NCI-H1694 (cell line): ENCODE measurements at places on chromosomes 12 and 14.

- no peak for DNase-seq
Observed at GRCh38 chr14:53532853-53533252, 379.7 kb upstream of the DDHD1 start.

- no peak for DNase-seq
Observed at GRCh38 chr12:20701106-20701505, 6.0 kb downstream of the SLCO1C1 start.

DNA sequence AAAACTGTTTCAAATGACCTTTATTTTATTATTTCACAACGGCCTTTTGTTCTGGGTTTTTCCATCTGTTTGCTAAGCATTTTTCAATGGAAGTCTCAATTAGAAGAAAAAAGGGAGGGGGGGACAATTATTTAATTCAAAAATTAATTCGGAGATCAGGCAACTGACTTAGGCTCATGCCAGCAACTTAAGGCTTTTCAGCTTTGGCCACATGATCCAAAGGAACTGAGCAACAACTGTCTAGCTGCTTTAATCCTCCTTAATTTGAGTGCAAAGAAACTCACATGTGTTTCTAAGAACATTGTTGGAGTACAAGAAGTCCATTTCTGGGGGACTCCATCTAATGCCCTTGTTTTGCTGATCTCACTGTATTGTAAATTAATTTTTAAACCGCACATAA, 188.0 kb downstream of the EXOC5 start:
- no peak for DNase-seq

DNA sequence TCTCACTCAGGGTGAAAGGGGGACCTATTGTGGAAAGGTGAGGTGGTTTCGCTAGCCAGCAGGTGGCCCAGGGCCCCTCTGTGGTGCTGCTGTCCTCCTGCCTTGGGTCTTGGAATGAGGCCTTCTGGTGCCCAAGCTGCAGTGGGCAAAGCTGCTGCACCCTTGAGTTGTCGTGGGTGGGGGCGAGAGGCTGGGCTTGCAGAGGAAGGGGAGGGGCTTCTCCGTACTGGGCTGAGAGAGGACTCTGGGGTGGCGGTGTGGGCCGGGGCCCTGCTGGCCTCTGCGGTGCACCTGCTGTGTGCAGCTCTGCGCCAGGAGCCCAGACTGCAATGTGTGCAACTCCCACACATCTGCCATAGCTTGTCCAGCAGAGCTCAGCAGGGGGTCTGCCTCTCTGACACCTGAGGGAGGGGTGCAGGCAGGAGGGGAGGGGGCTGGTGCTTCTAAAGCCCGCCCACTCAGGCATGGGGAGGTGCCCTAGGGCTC, 145.8 kb downstream of the KIF26A start:
- DNase-seq = no peak

DNA sequence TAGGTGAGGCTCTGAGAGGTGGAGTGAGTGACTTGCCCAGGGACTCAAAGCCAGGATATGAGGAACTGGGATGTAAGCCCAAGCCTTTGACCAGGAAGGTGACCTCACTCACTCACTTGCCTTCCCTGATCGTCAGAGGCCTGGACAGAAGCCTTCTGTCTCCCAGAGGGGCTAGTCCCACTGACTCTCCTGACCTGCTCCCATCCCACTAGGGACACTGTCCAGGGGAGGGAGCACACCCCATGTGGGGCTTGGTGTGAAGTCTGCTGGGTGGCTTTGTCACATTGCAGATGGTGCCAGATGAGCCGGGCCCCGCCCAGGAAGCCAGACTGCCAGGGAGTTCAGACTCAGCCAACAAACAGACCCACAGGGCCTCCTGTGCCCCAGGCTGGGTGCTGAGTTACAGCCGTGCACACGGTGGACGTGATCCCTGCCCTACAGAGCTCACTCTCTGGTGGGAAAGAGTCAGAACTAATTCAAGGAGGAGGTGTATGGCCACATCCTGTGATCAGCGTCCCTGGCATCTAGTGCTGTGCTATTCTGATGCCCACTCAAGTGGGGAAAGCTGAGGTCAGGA, 28.3 kb downstream of the MMAB start:
- peak; percentile 75 for DNase-seq

GRCh38 chr12:31524791-31525495, 66.0 kb downstream of the DENND5B start:
- DNase-seq = no peak

DNA sequence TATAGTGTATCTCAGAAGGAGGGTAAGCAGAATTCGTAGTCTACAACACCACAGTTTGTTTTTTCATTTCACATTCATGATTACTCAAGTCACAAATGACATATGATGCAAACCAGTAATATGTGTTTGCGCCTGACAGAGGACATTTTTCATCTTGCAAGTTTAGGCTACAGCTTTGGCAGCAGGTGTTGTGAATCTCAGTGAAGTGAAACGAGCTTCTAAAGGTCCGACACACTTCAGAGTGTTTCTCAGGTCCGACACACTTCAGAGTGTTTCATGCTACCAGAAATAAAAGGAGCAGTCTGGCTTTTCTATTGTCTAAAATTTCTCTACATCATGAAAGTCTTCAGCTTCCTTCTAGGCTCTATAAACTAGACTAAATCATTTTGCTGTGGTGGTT, 22.7 kb downstream of the CLEC14A start:
- no peak for DNase-seq

DNA sequence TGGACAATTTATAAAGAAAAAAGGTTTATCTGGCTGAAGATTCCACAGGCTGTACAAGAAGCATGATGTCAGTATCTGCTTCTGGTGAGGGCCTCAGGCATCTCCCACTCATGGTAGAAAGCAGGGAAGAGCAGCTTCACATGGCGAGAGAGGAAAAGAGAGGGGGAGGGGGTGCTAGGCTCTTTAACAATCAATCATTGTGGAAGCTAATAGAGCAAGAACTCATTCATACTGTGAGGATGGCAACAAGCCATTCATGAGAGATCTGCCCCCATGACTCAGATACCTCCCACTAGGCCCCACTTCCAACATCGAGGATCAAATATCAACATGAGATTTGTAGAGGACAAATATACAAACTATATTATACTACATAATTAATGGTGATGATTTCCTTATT, 361.9 kb upstream of the FAR2 start:
- DNase-seq = no peak

DNA sequence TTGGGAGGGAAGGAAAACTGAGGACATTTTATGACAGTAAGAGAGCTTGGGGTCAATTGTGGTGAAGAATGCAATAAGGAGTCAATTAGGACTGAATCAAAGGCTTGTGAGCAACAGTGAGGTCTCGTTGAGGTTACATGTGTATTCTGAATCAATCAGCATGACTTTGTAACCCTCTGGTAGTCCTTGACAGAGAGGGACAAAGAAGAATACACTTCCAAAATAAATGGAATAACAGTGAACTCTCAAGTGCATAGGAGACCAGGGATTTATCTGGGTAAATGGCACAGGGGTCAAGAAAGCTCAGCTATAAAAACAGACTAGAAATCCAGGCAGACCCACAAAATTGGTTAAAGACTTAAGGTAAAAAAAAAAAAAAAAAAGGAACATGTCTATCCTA, 85.1 kb upstream of the NAV3 start:
- no peak for DNase-seq

DNA sequence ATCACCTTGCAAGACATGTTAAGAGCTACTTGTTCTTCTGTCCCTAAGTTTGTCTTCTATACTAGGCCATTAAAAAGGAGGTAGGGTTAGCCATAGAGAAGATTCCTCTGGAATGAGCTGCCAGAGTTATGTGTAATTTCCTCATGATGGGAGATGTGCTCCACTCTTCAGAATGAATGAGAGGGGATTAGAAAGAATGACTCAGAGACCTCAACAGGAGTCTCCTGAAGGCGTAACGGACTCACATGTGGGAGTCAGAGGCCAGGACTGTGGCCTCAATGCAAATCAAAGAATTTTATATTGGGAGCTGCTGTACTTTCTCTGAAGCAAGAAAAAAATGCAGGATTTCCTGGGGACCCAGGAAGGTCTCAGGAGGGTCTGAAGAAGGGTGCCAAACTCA, 87.8 kb upstream of the ATXN7L3B start:
- no peak for DNase-seq

- no peak for DNase-seq
Observed at GRCh38 chr12:101951002-101951670, 73.8 kb downstream of the DRAM1 start.

GRCh38 chr14:58077621-58078020, 74.4 kb downstream of the ARMH4 start:
- DNase-seq = no peak

GRCh38 chr12:80352474-80352873, 91.6 kb upstream of the PTPRQ start:
- no peak for DNase-seq

GRCh38 chr12:95473231-95473883, 595 bp upstream of the METAP2 start:
- peak; percentile 3 for DNase-seq

- no peak for DNase-seq
Observed at GRCh38 chr14:103123634-103124500, 606 bp downstream of the TNFAIP2 start.

DNA sequence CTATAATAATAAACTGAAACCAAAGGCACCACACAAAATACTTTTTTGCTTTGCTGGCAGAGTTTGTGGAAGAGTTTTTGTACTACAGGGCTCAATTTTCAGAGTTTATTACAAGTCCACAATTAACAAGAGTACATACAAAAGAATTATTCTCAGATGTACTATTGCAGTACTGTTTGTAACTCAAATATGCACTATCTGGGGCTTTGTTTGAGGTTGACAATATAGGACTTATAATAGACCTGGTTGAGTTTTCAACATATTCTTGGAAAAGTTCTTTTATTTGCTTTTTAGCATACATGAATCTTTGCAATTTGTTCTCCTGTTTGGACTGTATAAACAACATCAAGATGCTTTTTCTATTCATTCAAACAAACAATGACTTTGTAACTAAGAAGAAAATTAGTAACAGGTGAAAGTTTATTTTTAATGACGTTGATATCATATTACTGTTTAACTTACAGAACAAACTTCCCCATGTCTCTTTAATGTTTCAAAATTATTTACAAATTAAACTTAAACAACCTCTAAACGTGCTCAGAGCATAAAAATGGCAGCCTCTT, 407.4 kb upstream of the PRICKLE1 start:
- DNase-seq = no peak

GRCh38 chr12:91401190-91401589, 218.6 kb upstream of the DCN start:
- DNase-seq = no peak

DNA sequence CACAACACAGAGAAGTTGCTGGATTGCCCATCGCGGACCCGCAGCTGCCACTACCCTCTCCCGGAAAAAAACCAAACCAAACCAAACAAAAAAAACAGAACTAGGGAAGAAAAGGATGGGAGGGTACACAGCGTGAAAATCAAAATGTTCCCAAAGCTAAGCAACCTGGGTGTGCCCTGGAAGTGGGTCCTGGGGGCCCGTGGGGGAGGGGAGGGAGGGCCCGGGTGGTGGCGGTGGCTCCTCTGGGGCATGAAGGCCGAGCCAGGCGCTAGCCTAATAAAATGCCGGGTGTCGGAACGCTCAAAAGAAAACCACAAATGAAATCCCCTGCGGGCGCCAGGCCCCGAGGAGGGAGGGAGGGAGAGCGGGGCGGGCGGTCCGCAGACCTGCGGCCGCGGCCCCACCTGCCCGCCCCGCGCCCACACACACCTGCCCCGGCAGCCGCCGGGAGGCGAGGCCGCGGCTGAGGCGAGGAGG, 787 bp downstream of the HECTD4 start:
- DNase-seq = no peak

DNA sequence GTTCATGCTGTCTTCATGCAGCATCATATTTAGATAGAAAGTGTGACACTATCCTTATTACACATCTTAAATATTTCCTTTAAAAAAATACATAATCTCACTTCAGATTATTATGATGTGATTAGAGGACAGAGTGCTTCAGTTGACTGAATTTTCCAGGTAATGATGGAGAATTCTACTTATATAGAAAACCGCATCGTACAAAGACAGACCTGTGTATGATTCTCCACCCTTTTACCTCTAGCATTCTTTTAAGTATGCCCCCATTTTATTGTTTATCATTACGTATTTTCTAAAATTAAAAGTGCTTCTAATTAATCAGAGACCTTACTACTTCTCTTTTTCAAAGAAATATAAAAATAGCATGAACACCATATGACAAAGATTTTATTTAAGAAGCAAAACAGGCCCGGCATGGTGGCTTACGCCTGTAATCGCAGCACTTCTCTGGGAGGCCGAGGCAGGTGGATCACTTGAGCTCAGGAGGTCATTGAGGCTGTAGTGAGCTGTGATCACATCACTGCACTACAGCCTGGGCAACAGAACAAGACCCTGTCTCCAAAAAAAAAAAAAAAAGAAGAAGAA, 13.9 kb downstream of the RPS6KA5 start:
- DNase-seq = no peak

DNA sequence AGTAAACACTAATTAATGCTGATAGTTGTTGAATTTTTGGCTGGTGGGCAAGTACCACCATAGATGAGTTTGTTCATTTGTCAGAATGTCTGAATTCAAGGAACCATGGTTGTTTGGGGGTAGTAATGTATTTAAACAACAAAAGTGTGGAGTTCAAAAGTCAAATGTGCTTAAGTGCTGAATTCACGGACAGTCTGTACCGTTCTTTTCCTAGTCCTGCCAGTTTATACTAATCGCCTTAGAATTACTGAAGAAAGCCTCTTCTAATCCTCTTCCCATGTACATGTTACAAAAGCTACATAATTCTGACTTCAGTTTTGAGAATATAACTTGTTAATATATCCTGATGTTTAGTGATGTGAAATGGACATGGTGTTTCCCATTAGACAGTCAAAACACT, 2.7 kb downstream of the NAA25 start:
- no peak for DNase-seq

- DNase-seq = no peak
Observed at GRCh38 chr12:685388-685787, 22.1 kb upstream of the NINJ2 start.

GRCh38 chr12:103114296-103115055, 157.0 kb downstream of the ASCL1 start:
- DNase-seq = no peak

- DNase-seq = no peak
Observed at GRCh38 chr14:35378425-35379233, 25.9 kb downstream of the NFKBIA start.

- DNase-seq = peak; percentile 90
Observed at GRCh38 chr12:52354200-52354599, 13.1 kb downstream of the KRT85 start.

GRCh38 chr12:69688021-69688420, 11.1 kb downstream of the BEST3 start:
- DNase-seq = no peak

- no peak for DNase-seq
Observed at GRCh38 chr14:36344211-36344610, 23.8 kb upstream of the MBIP start.

DNA sequence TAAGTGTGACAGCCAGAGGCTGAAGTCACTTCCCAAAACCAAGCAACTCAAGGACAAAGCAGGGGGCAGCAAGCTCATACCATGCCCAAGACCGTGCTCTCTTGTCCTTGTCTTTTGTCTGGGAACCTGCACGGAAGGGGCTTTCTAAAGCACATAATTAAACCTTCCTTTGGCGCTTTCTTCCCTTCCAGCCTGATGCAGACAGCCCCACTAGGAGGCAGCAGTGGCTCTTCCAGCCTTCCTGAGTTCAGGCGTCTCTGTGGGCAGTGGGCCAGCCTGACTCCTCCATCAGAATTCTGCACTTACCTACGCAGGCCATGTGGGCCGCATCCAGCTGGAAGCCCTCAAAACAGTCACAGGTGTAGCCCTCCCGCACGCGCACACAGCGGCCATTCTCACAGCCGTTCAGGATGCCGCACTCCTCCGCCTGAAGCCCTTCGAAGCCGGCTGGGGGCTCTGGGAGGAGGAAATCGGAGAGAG, 7.6 kb downstream of the ISCA2 start:
- DNase-seq = peak; percentile 96

GRCh38 chr12:78118036-78118435, 287.3 kb downstream of the NAV3 start:
- DNase-seq = no peak
